Endothelial cell (in vitro differentiated cells): ENCODE measurements at places on chromosomes 3 and 15.

DNA sequence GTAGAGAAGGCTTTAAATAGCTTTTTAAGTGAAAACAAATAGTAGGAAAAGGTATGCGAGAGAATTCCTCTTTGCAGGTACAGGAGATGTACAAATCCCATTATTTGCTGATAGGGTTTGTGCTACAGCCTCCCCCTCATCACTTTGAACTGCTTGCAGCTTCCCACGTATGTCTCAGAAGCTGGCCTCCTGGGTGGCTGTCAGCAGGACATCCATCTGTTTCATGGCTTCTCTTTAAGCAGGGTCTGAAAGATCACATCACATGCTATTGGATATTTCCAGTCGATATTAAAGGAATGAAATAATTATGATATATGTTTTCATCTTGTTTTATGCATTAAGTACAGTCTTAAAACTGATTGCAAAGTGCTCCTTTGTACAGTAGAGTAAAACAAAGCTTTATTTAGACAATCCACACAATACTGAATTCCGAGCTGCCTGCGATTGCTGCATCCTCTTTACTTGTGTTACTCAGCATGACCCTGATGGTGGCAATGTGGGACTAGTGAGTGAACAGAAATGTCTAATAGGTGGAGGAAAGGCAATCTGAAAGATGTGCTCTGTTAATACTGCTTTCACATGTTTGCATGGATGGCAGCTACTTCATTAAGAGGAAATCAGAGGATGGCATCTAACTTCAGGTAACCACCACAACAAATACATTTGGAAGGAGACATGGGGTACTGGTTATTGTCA is 930.6 kb upstream of the SEMA6D start:
- no peak overlapping the region for H3K4me3 ChIP-seq
- H3K36me3 ChIP-seq, result no peaks in the 10 kb centered on the region
- H3K27me3 ChIP-seq, result no peaks in the 10 kb centered on the region
- DNase-seq, result no peak
- no peaks in the 10 kb centered on the region for H3K4me1 ChIP-seq

DNA sequence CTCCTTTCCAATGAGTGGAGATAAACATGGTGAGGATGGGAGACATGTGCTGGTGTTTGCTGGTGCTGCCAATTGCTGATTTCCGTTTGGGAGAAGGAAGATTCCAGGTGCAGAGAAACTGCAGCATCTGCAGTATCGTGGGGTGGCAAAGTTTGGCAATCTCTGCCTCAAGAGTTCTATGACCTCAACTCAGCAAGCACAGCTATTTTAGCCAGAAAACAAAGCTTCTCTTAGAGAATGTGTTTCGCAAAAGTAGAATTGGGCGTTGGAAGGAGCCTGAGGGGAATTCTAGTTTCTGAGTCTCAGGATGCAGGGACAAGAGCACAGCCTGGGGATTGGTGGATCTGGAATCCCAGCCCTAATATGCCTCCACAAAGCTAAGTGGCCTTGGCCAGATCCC is 18.2 kb upstream of the SHC4 start:
- no peak overlapping the region for H3K4me3 ChIP-seq
- peaks cover 2% of the 10 kb centered on the region for H3K4me1 ChIP-seq
- H3K36me3 ChIP-seq, result no peaks in the 10 kb centered on the region
- no peak for DNase-seq
- no peaks in the 10 kb centered on the region for H3K27me3 ChIP-seq

DNA sequence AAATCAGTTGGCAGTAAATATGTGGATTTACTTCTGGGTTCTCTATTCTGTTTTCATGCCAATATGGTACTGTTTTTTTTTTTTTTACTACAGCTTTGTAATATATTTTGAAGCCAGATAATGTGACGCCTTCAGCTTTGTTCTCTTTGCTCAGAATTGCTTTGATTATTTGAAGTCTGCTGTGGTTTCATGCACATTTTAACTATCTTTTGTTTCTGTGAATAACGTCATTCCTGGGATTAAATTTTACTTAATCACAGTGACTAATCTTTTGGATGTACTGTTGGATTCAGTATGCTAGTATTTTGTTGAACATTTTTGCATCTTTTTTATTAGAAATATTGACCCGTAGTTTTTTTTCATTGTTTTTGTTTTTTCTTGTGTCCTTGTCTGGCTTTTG is 576.5 kb downstream of the ZNF385D start:
- no peak overlapping the region for H3K4me3 ChIP-seq
- H3K27ac ChIP-seq, result no peak overlapping the region
- no peak for DNase-seq
- H3K27me3 ChIP-seq, result no peaks in the 10 kb centered on the region

DNA sequence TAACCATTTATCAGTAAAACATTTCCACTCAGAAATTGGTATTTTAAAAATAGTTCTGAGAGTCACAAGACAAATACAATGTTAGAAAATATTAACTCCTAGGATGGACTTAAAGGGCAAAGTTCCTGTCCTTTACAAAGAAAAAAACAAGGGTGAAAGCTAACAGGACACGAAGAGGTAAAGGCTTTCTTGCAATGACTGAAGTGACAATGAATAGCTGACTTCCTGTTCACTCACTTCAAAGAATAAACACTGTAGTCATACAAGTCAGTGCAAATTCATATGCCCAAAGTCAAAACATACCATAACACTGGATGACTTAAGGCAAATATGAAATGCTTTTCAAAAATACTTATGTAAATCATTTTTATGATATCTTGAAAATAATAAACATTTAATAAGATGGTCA is 1389.8 kb upstream of the ALCAM start:
- H3K27ac ChIP-seq, result no peak overlapping the region
- H3K4me1 ChIP-seq, result no peaks in the 10 kb centered on the region
- H3K27me3 ChIP-seq, result no peaks in the 10 kb centered on the region

DNA sequence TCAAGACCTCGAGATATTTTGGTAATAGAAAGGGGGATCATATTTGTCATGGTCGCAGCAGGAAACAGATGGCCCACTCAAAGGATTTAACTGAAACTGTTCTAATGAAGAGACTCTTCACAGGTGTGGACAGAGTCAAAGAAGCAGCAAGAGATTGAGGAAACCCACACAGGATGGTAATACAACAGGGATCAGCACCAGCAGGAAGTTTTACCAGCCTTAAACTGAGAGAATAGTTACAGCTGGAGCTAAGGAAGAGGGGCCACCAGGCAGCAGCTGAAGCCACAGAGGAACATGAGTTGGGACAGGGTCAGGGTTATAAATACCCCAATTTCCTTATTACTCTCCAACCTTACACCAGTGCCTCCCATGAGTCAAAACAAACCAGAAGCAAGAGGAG is 131.8 kb upstream of the UBE2E2 start:
- H3K4me1 ChIP-seq, result peaks cover 25% of the 10 kb centered on the region
- H3K27ac ChIP-seq, result peak overlapping the region; percentile 45
- no peak for DNase-seq
- no peaks in the 10 kb centered on the region for H3K27me3 ChIP-seq

DNA sequence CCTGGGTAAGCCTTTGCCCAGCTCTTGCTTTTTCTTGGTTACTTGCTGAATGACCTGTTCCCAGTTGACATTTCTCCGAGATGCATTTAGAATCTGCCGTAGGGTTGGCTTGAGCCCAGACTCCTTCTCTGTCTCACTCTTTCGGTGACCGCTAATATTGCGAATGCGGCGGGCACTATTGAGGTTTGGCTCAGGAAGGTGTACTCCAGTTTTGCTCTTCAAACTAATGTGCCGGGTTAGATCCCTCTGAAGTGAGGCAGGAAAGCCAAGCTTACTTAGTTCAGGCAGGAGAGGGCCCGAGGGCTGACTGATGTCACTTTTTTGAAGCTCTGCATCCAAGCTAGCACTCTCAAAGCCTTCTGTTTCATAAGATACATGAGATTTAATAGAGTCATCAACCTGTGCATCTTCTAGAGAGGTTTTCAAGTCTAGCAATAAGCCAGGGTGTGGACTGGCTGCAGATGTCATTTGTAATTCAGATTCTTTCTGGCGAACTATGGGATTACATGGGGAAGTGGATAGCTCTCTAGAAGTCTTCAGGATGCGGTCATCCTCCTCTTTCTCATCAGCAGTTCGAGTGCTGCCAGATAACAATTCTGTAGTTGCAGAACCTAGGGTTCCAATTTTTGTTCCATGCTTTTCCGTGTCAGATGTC is 41.0 kb downstream of the ZNF106 start:
- no peak overlapping the region for H3K4me3 ChIP-seq
- peaks cover 25% of the 10 kb centered on the region for H3K36me3 ChIP-seq
- H3K27me3 ChIP-seq, result no peaks in the 10 kb centered on the region
- no peaks in the 10 kb centered on the region for H3K4me1 ChIP-seq
- DNase-seq, result no peak

GRCh38 chr3:29639578-29640290 is 358.9 kb downstream of the RBMS3 start:
- H3K27ac ChIP-seq, result no peak overlapping the region
- no peak for DNase-seq
- no peaks in the 10 kb centered on the region for H3K36me3 ChIP-seq
- H3K4me1 ChIP-seq, result peaks cover 3% of the 10 kb centered on the region
- H3K4me3 ChIP-seq, result no peak overlapping the region

DNA sequence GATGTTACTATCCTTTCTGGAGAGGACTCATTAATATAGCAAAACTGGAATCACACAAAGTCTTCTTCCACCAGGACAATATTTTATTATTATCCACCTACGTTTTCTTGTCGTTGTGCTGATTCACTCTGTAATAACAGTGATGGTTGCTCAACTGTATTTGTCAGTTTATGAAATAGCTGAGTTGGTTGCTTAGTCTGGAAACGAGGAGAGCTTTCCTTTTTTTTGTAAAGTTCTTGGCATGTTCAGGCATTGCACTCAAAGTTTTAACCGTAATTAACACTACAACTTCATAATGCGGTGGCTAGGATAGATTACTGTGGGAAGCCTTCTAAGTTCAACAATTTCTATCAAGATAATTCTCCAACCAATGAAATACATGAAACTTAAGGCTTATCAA is 131.2 kb downstream of the RAP2B start:
- peaks cover 9% of the 10 kb centered on the region for H3K4me1 ChIP-seq
- H3K4me3 ChIP-seq, result no peak overlapping the region
- no peaks in the 10 kb centered on the region for H3K36me3 ChIP-seq
- H3K27me3 ChIP-seq, result peaks cover 5% of the 10 kb centered on the region

DNA sequence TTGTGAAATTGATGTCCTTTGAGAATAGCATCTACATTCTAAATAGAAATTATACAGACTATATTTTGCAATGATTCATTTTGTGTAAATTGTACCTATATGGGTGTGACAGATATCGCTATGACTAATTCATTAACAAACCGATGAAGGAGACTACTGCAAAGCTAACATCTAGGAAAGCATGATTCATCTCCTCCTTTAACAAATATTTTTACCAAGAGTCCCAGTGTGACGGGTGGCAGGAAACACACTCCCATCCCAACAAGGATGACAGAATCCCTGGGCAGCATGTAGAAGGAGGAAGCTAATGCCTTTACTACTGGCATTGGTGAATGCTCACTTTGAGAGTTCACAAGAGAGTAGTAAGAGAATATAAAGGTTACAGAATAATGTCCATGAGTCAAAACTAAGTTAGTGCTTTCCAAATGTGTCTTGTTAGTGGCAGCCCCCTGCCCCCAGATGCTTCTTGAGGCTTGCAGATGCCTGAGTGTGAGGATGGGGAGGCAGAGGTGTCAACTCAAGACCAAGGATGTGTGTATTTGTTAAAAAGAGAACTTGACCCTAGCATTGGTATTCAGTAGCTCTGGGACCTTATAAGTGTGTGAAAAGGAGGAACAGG is 180.6 kb downstream of the FMN1 start:
- no peak overlapping the region for H3K4me3 ChIP-seq
- no peaks in the 10 kb centered on the region for H3K4me1 ChIP-seq
- no peaks in the 10 kb centered on the region for H3K36me3 ChIP-seq
- no peak overlapping the region for H3K27ac ChIP-seq
